Heart right ventricle (tissue), 16 donors: ENCODE measurements at places on chromosomes 13 and 19.

- no peaks in the 10 kb centered on the region for H3K36me3 ChIP-seq
- H3K27me3 ChIP-seq, result no peaks in the 10 kb centered on the region
- DNase-seq, result no peak
- H3K4me3 ChIP-seq, result no peak overlapping the region
- H3K4me1 ChIP-seq, result peaks cover 9% of the 10 kb centered on the region
- no peak overlapping the region for H3K27ac ChIP-seq
Observed at GRCh38 chr13:37107456-37107855, 2.0 kb upstream of the CSNK1A1L start.

DNA sequence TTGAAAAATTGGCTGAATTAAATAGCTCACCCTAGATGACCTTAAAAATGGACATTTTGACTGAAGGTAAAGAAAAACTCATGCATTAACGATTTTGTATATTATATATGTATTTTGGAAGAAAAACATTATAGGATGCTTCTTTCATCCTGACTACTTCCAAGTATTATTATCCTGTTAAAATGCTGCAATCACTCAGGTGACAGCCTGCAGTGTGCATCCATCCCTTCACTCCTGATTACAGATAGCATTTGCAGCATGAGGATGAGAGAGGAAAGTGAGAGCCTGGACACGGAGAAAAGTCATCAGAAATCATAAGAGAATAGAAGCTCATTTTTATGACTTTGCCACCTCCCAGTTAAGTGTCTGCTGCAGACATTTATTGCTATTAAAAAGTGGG lies 1055.6 kb downstream of the PCDH17 start:
- DNase-seq, result no peak
- no peak overlapping the region for H3K4me3 ChIP-seq
- no peak overlapping the region for H3K27ac ChIP-seq
- no peaks in the 10 kb centered on the region for H3K36me3 ChIP-seq
- H3K4me1 ChIP-seq, result no peaks in the 10 kb centered on the region

GRCh38 chr13:112782429-112783010 lies 92.7 kb downstream of the ATP11A start:
- H3K4me3 ChIP-seq, result no peak overlapping the region
- H3K27me3 ChIP-seq, result no peaks in the 10 kb centered on the region
- DNase-seq, result no peak
- H3K36me3 ChIP-seq, result no peaks in the 10 kb centered on the region

DNA sequence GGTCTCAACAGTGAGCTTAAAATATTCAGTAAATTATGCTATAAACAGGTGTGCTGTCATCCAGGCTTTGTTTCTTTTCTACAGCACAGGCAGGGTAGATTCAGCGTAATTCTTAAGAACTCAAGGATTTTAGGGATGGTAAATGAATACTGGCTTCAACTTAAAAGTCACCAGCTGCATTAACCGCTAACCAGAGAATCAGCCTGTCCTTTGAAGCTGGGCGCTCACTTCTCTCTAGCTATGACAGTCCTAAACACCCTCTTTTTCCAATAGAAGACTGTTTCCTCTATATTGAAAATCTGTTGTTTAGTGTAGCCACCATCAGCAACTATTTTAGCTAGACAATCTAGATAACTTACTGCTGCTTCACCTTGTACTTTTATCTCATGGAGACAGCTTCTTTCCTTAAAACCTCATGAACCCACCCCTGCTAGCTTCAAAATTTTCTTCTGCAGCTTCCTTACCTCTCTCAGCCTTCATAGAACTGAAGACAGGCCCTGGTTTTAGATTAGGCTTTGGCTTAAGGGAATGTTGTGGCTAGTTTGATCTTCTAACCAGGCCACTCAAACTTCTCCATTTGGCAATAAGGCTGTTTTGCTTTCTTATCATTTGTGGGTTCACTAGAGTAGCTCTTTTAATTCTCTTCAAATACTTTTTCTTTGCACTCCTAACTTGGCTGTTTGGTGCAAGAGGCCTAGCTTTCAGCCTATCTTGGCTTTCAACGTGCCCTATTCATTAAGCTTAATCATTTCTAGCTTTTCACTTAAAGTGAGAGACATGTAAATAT lies 89.5 kb downstream of the USP12 start:
- no peak for DNase-seq
- no peak overlapping the region for H3K27ac ChIP-seq
- no peaks in the 10 kb centered on the region for H3K27me3 ChIP-seq
- H3K36me3 ChIP-seq, result no peaks in the 10 kb centered on the region

- no peak overlapping the region for H3K27ac ChIP-seq
- no peak for DNase-seq
- H3K4me1 ChIP-seq, result peaks cover 11% of the 10 kb centered on the region
- peaks cover 4% of the 10 kb centered on the region for H3K27me3 ChIP-seq
Observed at GRCh38 chr19:55153652-55154264, 3.8 kb downstream of the TNNI3 start.

DNA sequence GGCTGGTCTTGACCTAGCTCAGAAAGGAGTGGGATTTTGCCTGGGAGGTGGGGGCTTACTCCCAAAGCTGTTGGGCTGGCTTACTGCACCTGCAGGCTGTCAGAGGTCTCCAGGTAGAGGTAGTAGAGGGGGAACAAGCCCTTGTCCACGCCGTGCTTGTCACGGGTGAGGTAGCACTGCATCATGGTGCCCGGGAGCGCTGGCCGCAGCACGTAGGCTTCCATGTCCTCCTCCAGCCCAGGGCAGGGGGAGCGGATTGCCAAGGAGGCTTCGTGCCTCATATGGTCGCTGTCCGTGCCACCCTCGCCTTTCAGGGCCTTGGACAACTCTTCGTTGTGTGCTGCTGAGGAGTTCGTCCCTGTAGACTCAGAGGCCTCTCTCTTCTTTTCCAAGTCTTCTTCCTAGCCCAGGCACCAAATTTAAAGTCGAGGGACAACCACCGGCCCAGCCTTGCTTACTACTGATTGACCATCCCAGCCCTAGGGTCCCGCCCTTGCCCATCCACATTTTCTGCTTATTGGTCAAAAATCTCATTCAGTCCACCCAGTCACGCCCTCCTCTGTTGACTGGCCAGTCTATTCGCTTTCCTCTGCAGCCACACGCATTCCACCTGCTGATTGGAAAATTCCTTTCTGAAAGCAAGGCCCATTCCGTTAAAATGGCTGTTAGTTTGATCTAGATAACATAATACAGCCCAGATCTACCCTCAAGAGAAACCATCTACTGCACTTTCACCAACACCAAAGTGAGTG lies 10.5 kb downstream of the TULP2 start:
- no peak overlapping the region for H3K4me3 ChIP-seq
- no peak for DNase-seq
- H3K36me3 ChIP-seq, result no peaks in the 10 kb centered on the region
- H3K27me3 ChIP-seq, result no peaks in the 10 kb centered on the region

GRCh38 chr13:108769213-108770070 lies 140.0 kb downstream of the MYO16 start:
- DNase-seq, result no peak
- no peaks in the 10 kb centered on the region for H3K36me3 ChIP-seq
- H3K4me3 ChIP-seq, result no peak overlapping the region
- H3K27me3 ChIP-seq, result no peaks in the 10 kb centered on the region
- H3K4me1 ChIP-seq, result no peaks in the 10 kb centered on the region

- H3K4me1 ChIP-seq, result no peaks in the 10 kb centered on the region
- no peaks in the 10 kb centered on the region for H3K27me3 ChIP-seq
- DNase-seq, result no peak
- no peak overlapping the region for H3K27ac ChIP-seq
- H3K36me3 ChIP-seq, result no peaks in the 10 kb centered on the region
- no peak overlapping the region for H3K4me3 ChIP-seq
Observed at GRCh38 chr13:80164462-80164861, 176.5 kb downstream of the SPRY2 start.
